ENCODE measurements at places on chromosomes 5 and 9.

- DNase-seq, result peak; percentile 79
Measured at GRCh38 chr9:132591244-132591643, 8.8 kb downstream of the BARHL1 start.

- no peak for DNase-seq
Measured at GRCh38 chr5:134086943-134087305, 27.6 kb upstream of the TCF7 start.

DNA sequence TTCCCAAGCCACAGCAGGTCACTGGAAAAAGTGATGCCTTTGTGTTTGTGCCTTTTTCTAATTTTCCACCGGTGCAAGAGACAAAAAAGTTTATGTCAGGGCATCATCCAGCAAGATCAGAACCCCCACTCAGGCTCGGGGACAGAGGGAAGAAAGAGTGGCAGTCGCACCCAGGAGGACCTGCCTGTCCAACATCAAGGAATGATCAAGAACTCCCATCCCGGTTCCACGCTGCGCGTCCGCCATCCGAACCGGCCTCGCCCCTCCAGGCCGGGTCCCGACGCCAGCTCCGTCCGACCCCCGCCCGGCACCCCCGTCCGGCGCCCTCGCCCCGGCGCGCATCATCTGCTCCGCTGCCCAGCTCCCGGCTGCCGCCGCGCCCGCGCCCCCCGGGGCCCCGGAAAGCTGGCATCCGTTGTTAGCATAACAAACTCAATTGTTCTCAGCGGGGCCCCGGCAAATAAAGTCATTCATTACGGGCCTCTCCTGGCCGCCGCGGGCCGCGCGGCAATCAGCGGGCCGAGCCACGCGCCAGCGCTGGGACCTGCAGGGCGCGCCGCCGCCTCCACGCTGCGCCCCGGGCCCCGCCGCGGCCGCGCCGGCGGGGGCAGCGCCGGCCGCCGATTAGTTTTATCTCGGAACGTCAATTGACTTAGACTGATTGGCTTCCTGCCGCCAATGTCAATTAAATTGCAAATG is 48.1 kb downstream of the PAX5 start:
- DNase-seq, result no peak

- no peak for DNase-seq
Measured at GRCh38 chr9:92036756-92037155, 78.5 kb downstream of the SPTLC1 start.

- DNase-seq, result no peak
Measured at GRCh38 chr5:167905919-167906853, 385.3 kb upstream of the WWC1 start.

- no peak for DNase-seq
Measured at GRCh38 chr5:141477815-141478214, 2.0 kb downstream of the PCDHGC3 start.

- DNase-seq, result no peak
Measured at GRCh38 chr9:89079391-89079790, 88.1 kb downstream of the S1PR3 start.

DNA sequence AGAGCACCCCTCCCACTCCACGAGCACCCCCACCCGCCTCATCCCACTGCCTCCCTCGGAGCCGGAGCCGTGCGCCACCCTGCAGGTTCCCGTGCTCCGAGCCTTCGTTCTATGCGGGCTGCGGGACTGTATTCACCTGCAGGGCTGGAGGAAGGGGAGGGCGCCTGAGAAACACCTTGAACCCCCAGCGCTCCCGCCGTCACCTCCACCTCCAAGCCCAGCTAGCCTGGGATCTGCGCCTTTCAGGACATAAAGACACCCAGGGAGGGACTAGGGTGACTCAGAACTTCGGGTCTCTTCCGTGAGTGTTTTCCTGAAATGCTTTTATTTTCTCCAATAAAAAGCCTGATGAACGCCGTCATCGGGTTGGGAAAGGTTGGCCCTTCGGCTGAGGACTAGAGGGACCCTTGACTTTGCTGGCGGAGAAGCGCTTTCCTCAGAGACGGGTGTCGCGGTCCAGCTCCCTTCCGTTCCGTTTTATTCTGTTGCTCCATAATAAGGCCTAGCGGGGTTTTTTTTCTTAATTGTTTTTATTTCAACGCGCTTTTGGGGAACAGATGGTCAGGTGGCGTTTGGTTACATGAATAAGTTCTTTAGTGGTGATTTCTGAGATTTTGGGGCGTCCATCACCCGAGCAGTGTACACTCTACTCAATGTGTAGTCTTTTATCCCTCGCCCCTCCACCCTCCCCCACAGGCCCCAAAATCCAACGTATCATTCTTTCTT is 4.6 kb downstream of the TLX3 start:
- no peak for DNase-seq

- DNase-seq, result peak; percentile 77
Measured at GRCh38 chr9:35756275-35757225, 2.5 kb upstream of the MSMP start.

DNA sequence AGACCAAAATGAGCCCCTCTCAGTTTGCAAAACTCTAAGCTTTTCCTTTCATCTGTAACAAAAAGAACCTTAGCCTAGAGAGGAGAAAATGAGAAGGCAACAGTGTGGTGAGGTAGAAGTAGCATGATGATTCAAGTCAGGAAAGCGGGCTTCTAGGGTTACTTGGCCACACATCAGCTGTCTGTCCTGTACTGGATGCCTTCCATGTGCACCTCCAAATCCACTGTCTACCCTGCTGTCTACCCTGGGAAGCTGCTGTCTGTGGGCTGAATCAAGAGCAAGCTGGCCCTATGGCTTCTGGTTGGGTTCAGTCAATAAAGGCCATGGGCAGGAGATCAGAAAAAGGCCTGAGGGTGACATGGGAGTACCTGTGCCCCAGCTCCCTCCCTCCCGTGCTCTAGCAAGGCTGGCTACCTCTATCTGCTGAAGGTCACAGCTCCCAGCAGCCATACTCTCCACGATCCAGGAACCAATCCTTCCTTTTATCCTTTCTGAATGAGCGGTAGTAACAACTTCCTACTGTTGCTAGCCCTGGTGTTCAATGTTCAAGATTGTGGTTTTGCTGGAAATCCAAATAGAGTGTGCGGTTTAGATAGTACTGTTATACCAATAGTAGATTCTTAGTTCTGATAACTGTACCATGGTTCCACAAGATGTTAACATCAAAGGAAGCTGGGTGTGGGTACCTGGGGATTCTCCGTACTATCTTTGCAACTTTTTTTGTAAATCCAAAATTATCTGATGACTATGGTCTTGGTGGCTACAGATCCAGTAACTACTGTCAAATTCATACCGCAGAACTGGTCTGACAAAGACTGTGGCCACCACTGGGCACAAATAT is 191.0 kb downstream of the ESM1 start:
- no peak for DNase-seq

- no peak for DNase-seq
Measured at GRCh38 chr9:70044490-70045307, 1.1 kb downstream of the MAMDC2 start.

DNA sequence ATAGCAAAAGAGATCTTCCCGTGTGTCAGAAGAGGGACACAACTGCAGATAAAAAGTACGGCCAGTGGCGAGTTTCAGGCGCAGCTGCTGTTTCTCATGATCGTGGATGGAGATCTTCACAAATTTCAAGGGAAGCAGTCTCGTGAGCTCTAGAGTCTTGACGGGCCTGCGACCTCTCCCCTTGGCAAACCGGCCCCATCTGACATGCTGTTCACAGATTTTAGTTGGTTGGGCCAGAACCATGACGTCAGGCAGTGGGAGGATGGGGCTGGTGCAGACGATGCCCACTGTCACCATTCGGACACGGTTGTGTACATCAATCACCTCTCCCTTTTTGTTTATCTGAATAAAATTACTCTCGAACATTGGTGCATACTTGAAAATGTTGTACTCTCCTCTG is 396 bp downstream of the GARIN3 start:
- DNase-seq, result no peak

GRCh38 chr5:177131352-177132135 is 2.0 kb upstream of the NSD1 start:
- DNase-seq, result no peak

DNA sequence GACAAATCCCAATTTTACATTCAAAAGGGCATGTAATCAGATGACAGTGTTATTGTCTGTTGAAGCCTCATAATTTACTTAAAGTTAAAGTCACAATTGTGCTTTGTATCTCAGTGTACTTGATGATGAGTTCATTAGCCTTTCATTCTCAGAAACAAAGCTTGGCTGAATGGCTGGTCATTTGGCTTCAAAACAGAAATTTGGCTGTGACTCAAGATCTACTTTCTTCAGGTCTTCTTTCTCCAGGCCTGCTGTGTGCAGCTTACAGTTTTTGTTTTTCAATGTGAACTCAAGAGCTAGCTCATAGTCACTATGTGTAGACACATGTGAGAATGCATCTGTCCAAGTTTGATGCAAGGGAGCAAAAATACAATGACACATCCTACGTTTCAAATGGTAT is 2003.6 kb upstream of the WWC1 start:
- no peak for DNase-seq

DNA sequence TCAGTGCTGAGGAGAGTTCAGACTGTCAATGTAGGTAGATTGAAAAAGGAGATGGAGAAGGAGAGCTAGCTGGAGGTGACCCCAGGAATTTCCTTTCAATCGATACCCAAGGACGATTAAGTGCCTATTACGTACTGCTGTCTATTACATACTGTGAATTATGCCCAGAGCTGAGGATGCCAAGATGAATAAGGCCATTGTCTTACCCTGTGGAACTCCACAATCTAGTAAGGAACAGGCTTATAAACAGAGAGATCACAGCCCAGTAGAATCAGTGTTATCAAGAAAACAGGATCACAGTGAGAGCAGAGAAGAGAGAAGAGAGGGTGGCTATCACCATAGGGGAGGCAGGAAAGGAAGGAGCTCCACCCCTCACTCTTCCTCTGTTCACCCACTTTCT is 54.1 kb upstream of the PDE8B start:
- DNase-seq, result no peak

- DNase-seq, result no peak
Measured at GRCh38 chr9:114588651-114589526, 1.3 kb downstream of the ATP6V1G1 start.

- DNase-seq, result peak; percentile 6
Measured at GRCh38 chr9:68437785-68438184, 81.4 kb downstream of the PGM5 start.

GRCh38 chr9:91840469-91840868 is 109.6 kb downstream of the ROR2 start:
- DNase-seq, result no peak

DNA sequence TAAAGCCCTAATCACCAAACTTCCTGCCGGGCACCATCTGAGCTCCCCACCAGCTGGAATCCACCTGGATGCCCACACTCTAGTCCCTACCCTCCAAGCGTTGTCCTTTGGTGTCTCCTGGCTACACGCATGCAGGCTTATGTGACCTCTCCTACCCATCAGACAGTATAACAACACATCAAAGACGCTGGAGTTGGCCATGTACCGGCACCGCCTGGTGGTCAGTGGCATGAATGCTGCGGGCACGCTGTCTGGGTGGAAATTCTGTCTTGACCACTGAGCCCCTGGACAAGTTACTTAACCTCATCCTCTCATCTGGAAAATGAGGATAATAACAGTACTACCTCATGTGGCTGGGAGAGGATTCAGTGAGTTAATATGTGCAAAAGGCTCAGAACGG is 23.4 kb upstream of the CORO2A start:
- DNase-seq, result peak; percentile 41

GRCh38 chr5:43315263-43315662 is 2.1 kb upstream of the HMGCS1 start:
- no peak for DNase-seq

- DNase-seq, result no peak
Measured at GRCh38 chr5:52328220-52328806, 459.4 kb upstream of the ITGA1 start.

GRCh38 chr9:18888290-18888689 is 144.7 kb downstream of the SAXO1 start:
- no peak for DNase-seq

DNA sequence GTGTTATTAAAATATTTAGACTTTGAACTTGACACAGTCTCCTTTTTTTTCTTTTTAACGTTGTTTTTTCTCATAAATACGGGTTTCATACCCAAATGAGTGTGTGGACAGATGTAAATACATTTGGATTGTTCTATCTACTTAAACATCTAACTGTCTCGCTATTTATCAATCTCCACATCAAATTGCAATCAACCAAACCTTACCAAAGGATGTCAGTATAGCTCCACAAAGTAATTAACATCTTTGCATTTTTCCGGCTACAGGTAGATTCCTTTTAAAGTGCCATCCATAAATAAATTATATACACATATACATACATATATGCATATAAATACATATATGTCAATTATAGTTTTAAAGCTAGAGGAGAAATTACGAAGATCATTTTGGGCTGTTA is 705 bp upstream of the CDH10 start:
- DNase-seq, result no peak

GRCh38 chr5:157963761-157964160 is 104.8 kb upstream of the CLINT1 start:
- no peak for DNase-seq

GRCh38 chr5:120098902-120099535 is 365.1 kb upstream of the PRR16 start:
- no peak for DNase-seq

- DNase-seq, result peak; percentile 96
Measured at GRCh38 chr9:117234103-117234502, 180.8 kb downstream of the ASTN2 start.

- no peak for DNase-seq
Measured at GRCh38 chr9:116692616-116693015, 5.5 kb downstream of the TRIM32 start.

DNA sequence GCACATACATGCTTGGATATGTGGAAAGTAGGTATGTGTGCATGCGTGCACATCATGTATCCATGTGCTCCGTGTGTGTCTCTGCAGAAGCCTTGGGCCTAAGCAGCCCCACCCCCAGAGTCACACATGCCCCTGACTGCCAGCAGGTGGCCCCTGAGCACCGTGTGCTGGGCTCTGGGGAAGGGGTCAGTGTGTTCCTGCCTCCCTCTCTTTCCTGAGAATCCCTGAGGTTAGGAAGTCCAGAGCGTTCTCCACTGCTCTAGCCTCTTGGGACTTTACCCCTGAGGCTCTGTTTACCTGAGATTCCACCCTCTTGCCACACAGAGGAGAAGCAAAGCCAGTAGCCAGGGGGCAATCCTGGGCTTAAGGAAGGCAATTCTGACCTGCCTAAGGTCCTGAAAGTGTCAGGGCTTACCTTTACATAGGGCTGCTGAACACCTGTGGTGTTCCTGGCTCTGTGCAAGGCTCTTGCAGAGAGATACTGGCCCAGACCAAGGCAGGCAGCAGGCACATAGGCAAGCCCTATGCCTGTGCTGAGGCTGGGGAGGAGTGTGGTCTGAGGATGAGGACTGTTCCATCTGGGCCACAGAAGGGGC is 207.3 kb downstream of the TMEM38B start:
- peak; percentile 80 for DNase-seq

DNA sequence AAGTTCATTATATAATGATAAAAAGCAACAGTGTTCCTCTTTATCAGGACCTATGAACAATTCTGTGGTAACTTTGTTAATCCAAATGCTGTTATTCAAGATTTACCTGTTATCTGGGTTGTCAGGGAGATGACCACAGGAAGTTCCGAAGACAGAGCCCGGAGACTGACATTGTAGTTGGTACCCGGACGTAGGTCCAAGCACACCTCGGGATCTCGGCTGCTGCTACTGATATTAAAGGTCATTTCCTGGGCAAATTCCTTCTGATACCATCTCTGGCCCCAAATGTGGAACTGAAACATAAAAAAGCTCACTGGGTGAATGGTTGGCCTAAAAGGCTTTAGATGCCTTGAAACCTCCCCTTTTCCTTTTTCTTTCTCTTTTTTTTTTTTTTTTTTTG is 96.7 kb downstream of the SUSD1 start:
- DNase-seq, result no peak

All from NCI-H82 (cell line).